ENCODE measurements at places on chromosomes 2 and 18. TPM values are rescaled to one million over a fixed set of nuclear protein-coding genes. Genes with fewer than 3 reads are reported as not detected.

The COLEC12 gene
- not detected for total RNA-seq

The GCA gene
- 16.6 TPM for total RNA-seq

The PSTPIP2 gene
- 33.9 TPM for total RNA-seq

The MROH2A gene
- total RNA-seq: not detected

The MEP1B gene
- total RNA-seq: not detected

Measured in activated CD8-positive, alpha-beta memory T cell treated with anti-CD3 and anti-CD28 coated beads for 36 hours (primary cell).